Fibroblast of villous mesenchyme (primary cell): ENCODE measurements at places on chromosomes 13 and 19. TPM values are rescaled to one million over a fixed set of nuclear protein-coding genes. Genes with fewer than 3 reads are reported as not detected.
A peak's percentile ranks its signal among the peaks of the same experiment; 100 is the strongest.

DNA sequence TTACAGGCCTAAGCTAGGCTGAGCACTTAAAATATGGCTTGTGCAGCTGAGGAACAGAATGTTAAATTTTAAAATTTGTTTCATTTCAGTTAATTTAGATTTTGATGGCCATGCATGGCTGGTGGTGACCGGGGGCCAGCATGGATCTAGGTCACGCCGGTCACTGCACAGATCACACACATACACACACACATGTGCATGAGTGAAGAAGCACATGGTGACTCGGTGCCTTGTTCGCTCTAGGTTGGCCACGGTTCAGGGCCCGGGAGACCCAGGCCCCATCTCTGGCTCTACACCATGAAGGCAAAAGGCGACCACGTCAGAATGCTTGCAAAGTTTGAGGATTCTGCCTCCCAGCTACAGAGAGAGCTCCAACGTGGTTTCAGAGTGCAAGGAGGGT is 28.0 kb downstream of the ZFR2 start:
- no peak for DNase-seq

RFPL4A gene
- not detected in 2 replicates for total RNA-seq

- no peak for DNase-seq
Observed at GRCh38 chr19:50321831-50322230, 7.3 kb downstream of the KCNC3 start.

GRCh38 chr13:39855236-39855635 is 199.8 kb downstream of the COG6 start:
- DNase-seq, result no peak

GRCh38 chr19:10701955-10702525 is 801 bp downstream of the QTRT1 start:
- DNase-seq, result no peak

DNA sequence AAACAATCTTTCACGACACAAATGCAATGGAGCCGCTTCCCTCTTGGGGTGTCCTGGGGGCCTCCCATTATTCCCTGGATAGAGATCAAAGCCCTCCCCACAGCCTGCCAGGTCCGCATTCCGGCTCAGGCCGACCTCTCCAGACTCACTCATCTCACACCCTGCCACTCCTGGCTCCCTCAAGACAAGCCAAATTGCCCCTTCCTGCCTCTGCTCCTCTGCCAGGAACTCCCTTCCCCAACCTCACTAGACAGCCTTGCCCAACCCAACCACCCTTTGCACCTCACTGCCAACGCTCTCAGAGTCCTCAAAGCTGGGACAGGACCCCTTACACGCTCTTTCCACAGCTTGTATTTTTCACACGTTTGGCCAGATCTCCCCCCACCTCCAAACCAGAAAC is 1.5 kb downstream of the ABHD17A start:
- DNase-seq, result no peak

DNA sequence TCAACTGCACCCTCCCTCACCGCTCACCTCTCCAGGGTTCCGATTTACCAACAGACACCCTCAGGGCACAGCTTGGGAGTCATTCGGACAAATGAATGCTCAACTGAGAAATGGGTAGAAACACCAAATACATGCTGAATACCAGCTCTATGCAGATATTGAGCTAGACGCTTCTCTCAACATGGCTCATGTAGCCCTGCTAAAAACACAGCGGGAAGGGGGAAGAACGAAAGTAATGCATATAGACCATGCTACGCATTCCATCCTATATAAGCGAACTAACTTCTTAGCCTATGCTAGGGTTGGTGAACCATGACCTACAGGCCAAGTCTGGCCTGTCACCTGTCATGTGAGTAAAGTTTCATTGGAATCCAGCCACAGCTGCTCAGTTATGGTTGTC is 304.0 kb downstream of the UQCRFS1 start:
- no peak for DNase-seq

DNA sequence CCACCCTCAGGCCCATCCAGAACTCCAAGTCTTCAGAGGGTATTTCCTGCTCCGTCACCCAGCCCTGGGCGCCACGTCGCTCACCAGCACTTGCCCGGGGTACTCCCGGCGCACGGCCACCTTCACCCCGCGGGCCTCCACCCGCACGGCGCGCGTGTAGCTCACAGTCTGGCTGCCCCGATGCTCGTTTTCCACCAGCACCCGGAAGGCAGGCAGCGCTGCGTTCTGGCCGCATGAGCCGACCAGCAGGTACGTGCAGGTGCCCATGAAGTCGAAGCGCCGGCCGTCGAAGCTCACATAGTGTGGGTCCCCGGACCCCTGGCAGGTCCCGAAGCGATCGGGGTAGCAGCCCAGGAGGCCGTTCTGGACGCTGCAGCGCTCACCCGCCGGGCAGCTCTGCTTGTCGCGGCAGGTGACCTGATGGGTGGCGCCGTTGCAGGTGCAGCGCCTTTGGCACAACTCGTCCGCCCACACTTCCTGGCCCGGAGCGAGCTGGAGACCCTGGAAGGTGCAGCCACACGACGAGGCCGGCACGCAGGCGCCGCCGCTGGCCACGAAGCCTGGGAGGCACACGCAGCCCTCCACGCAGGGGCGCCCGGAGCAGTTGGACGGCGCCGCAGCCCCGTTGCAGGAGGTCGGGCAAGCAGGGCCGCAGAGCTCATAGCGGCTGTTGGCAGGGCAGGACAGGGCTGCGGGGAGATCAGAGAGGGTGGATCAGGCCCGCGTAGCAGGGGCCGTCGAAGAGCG is 19.2 kb downstream of the FCGBP start:
- DNase-seq, result no peak

DNA sequence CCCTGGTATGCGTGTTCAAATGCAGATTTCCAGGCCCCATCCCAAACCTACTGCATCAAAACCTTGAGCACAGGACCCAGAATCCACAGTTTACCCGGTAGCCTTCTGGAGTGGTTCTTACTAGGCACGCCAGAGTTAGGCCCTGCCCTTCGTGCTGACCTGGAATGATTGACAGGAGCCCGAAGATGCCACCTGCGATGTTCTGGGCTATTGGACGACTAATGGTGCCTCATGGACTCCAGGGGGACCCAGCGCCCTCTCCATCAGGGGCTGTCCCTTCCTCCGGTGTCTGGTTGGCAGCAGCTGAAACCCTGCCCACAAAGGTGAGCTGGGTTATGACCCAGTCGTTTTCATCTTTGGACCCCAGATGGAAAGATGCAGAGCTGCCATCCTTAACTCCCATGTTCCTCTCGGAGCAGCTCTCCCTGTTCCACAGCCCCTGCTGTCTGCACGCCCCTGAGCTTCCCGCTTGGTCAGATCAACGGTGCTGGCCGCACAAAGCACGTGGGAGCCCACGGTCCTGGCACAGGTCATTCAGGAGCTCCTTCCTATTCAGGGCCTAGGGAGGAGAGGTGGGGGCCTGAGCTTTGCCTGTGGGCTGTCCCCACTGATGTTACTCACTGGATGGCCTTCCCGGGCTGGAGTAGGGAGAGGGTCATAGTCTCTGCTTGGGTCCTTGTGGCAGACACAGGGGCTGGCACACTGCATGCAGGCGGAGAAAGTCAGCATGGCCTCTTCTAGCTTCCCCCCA is 65.8 kb downstream of the GPR12 start:
- no peak for DNase-seq

IFNL2 gene
- not detected in 2 replicates for total RNA-seq

- DNase-seq, result no peak
Observed at GRCh38 chr19:57317503-57317902, 2.8 kb upstream of the ZNF543 start.

GRCh38 chr13:98495627-98496478 is 81.1 kb downstream of the STK24 start:
- DNase-seq, result peak; percentile 84

GRCh38 chr13:49654011-49654410 is 25.7 kb downstream of the ARL11 start:
- no peak for DNase-seq

KLC3 gene
- total RNA-seq, result 0.32 TPM in 1 of 2 replicates, not detected in the other

LGALS7B gene
- total RNA-seq, result not detected in 2 replicates

- DNase-seq, result peak; percentile 41
Observed at GRCh38 chr19:5293612-5294378, 46.8 kb downstream of the PTPRS start.

GRCh38 chr19:3243819-3244700 is 19.6 kb downstream of the CELF5 start:
- peak; percentile 62 for DNase-seq

DNA sequence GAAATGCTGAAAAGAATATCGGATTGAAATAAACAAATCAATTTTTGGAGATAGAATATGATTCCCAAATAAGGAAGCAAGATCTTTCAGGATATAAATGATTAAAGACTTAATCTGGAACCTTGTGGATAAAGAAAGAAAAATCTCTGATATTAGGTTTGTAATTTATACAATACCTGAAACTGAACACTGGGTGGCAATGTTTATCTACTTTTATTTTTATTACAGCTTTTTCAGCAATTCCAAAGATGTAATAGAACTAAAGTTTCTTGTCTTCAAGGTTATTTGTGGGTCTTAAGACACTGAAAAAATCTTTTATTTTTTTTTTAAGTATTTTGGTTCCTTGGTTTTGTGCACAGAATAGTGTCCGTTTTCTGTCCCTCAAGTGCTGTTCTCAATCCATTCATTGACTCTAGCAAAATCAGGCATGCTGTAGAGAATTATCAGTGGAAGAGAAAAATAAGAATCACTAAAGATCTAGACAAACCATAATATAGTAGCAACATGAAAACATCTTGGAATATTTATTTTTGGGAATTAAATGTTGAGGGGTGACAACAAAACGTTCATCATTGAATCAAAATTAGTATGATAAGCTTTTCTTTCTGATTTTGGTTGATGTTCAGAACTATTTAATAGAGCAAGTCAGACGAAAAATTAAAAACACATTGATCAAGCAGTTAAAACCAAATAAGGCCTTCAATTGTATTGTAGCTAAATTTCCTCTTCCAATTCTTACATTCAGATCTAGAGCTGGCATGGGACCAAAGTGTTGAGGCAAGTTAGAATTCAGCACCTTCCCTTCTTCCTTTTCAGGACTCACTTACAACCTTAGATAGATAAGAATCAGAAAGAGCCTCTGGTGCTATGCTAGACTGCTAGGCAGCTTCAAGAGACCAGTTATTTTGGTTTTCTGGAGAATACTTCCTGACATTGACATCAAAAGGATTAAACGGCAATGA is 704.4 kb upstream of the PCDH20 start:
- peak; percentile 0 for DNase-seq

DNA sequence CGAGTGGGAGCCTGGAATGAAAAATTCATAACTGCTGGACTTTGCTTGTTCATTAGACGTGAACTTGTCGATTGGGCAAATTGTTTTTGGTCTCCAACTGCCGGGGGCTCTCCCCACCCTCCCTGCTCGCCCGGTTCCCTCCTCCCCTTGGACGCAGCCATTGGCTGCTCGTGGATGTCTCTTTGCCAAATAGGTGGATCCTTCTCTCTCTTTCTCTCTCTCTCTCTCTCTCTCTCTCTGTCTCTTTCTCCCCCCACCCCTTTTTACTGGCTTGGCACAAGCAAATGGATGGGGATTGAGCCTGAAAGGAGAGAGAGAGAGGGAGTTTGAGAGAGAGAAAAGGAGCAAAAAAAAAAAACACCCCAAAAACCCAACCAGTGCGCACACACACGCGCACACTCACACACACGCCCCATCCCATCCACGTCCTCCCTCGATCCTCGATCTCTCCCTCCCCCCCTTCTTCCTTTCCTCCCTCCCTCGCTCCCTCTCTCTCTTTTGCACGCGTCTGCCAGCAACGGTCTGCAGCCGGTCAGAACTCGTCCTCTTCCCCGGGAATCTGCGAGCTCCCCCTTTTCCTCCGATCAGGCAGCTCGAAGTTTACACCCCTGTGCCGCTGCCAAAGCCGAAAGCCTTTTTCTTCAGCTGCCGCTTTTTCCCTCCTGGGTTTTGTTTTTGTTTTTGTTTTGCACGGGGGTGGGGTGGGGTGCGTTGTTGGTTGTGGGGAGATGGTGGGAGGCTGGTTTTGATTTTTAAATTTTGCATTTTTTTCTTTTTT is 27.8 kb downstream of the NFIX start:
- DNase-seq, result peak; percentile 97

DNA sequence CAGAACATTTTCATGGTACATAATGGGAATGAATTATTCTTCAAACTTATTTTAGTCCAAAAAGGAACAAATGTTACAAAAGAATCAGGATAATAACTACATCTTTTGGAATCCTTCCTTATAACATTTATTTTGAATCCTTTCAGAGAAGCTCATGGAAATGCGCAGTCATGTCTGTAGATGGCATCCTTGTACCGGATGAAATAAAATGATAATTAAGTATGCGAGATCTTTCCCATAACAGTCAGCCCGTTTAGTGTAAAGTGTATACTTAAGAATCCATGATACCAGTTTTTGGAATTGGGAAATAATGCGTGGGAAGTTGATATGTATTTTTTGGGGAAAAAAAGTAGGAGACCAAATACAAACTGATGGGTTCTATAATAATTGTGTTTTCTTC is 418.8 kb downstream of the GPC5 start:
- DNase-seq, result peak; percentile 3

DNA sequence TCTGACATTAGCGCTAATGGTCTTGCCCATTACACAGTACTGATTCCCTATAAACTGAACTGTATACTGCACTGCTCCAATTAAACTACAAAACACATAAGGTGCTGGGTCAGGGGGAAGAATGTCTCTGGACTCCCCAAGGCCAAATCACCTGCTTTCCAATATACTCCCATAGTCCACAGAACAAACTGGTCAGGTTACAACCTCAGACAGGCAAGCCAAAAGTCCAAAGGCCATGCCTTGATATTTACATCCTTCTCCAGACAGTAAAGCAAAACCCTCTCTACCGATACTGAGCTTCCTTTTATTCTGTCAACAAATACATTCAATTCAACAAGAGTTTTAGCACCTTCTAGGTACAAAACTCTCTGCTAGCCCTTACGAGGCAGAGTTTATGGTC is 8.9 kb downstream of the ZNF541 start:
- no peak for DNase-seq

- no peak for DNase-seq
Observed at GRCh38 chr19:31674503-31675192, 325.4 kb upstream of the TSHZ3 start.

DNA sequence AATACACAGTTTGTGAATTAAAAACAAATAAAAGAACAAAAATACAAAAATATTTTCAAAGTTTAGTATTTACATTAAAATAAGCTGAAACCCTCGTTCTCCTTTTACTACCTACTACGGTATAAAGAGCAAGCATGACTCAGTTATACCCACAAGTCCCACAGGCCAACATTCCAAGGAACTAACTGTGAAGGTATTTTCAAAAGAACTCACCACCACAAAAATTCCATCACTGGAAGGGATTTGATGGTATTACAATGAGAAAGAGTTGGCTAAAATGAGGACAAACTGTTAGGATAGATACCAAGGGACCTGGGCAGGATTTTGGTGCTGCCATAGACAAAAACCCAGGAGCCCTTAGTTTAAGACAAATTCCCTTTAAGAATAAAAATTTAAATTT is 122.7 kb downstream of the TBC1D4 start:
- peak; percentile 68 for DNase-seq

PLPP2 gene
- total RNA-seq, result 9.9 and 12.2 TPM in 2 replicates
